ENCODE measurements at places on chromosomes 7 and 10.

DNA sequence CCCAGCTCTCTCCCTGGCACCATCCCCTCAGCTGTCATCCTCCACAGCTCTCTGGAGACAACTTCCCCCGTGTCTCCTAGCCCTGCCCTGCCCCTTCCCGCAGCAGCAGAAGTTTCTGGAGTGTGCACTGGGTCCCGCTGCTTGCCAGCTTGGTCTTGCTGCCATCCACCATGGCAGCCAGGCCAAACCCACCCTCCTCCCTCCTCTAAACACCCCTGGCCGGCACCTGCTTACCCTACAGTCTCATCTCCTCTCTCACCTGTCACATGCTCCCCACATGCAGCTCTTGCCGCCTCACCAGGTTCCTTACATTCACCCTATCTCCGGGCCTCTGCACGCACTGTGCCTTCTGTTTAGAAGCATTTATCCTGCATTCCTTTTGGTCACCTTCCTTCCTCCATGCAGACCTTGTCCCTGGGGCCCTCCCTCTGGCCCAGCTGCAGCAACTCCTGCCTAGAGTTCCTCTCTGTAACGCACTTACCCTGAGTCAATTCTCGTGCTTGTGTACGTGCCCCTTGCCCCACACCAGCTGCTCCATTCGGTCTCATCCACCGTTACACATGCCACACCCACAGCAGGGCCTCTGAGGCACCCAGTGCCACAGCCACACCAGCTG lies 93.9 kb upstream of the RET start:
- DNase-seq, result no peak
- H3K27ac ChIP-seq, result no peak overlapping the region
- no peaks in the 10 kb centered on the region for H3K36me3 ChIP-seq
- H3K27me3 ChIP-seq, result no peaks in the 10 kb centered on the region
- H3K4me1 ChIP-seq, result no peaks in the 10 kb centered on the region

DNA sequence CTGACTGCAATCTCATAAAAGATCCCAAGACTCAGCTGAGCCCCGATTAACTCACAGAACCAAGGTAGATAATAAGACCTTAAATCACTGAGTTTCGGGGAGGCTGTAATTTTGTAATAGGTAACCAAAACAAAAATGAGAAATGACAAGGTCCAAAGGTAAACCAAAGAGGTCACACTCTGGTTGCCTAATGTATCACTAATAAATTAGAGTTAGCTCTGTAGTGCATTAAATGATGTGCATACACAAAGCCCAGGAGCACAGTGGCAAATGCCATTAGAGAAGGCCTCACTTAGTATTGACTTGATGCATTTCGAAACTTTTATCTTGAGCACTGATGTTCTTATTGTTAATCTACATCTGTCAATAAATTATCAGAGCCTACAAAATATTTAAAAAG lies 237.7 kb upstream of the CCDC6 start:
- DNase-seq, result no peak
- H3K36me3 ChIP-seq, result no peaks in the 10 kb centered on the region
- no peak overlapping the region for H3K27ac ChIP-seq
- H3K4me1 ChIP-seq, result no peaks in the 10 kb centered on the region
- no peak overlapping the region for H3K4me3 ChIP-seq
- H3K27me3 ChIP-seq, result no peaks in the 10 kb centered on the region

DNA sequence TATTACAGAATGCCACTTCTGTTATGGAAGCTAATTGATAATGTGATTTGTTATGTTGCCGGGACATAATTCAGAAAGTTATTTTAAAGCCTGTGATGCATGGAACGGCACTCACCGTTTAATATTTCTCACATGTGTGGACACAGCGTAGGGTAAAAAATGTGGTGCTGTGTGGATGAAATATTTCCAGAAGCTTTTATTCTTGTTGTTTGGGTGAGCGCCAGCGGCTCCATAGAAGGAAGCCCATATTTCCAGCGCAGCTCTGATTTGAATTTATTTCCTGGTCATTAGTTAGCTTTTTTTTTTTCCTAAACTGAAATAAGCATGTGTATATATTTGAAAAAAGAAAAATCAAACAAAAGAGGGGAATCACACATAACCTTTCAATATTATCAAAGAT lies 20.2 kb upstream of the NKX6-2 start:
- H3K27me3 ChIP-seq, result no peaks in the 10 kb centered on the region
- H3K4me3 ChIP-seq, result no peak overlapping the region
- H3K4me1 ChIP-seq, result no peaks in the 10 kb centered on the region
- H3K36me3 ChIP-seq, result no peaks in the 10 kb centered on the region

DNA sequence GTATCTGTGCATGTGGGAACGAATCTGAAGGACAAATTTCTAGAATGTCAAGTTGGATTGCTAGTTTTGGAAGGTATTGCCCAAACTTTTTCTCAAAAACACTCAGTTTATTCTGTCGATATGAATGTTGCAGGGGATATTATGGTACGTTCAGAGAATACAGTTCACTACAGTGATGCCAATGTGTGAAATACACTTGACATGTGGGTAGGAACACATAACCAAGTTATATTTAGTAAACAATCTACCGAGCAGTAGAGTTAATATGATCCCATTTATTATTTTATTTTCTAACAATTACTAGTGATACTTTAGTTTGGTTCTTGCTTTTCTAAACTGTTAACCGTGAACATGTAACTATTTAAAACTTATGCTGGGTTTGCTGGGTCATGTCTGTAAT lies 37.4 kb downstream of the KIAA1217 start:
- no peak for DNase-seq
- no peak overlapping the region for H3K27ac ChIP-seq
- H3K36me3 ChIP-seq, result no peaks in the 10 kb centered on the region

- no peak overlapping the region for H3K4me3 ChIP-seq
- no peak overlapping the region for H3K27ac ChIP-seq
- H3K36me3 ChIP-seq, result no peaks in the 10 kb centered on the region
- no peaks in the 10 kb centered on the region for H3K4me1 ChIP-seq
These were observed 36.5 kb downstream of the CAMK2B start for GRCh38 chr7:44288811-44289340.

GRCh38 chr10:28365840-28366239 lies 63.0 kb upstream of the MPP7 start:
- H3K27ac ChIP-seq, result no peak overlapping the region
- H3K4me3 ChIP-seq, result no peak overlapping the region
- no peaks in the 10 kb centered on the region for H3K4me1 ChIP-seq
- H3K36me3 ChIP-seq, result no peaks in the 10 kb centered on the region
- no peaks in the 10 kb centered on the region for H3K27me3 ChIP-seq

- H3K4me3 ChIP-seq, result no peak overlapping the region
- H3K4me1 ChIP-seq, result no peaks in the 10 kb centered on the region
- no peak for DNase-seq
- no peaks in the 10 kb centered on the region for H3K36me3 ChIP-seq
- no peaks in the 10 kb centered on the region for H3K27me3 ChIP-seq
- no peak overlapping the region for H3K27ac ChIP-seq
These were observed 5.2 kb upstream of the MYL10 start for GRCh38 chr7:101634196-101634717.

DNA sequence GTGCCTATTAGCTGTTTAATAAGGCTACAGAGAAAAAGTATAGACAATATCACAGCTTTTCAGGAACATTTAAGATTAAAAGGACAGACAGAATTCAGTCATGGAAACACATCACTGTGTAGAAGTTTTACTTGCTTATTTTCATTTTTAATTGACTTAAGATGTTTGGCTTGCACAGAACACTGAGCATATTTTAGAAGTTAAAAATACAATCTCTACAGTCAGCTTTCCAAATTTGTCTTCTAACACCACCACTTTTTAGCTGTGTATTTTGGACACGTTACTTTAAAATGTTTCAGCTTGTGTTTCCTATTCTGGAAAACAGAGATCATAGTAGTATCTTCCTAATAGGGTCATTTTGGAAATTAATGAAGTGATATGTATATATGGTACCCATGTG lies 11.8 kb downstream of the CFAP69 start:
- no peaks in the 10 kb centered on the region for H3K4me1 ChIP-seq
- no peak overlapping the region for H3K4me3 ChIP-seq
- no peak for DNase-seq
- no peaks in the 10 kb centered on the region for H3K36me3 ChIP-seq
- no peak overlapping the region for H3K27ac ChIP-seq

DNA sequence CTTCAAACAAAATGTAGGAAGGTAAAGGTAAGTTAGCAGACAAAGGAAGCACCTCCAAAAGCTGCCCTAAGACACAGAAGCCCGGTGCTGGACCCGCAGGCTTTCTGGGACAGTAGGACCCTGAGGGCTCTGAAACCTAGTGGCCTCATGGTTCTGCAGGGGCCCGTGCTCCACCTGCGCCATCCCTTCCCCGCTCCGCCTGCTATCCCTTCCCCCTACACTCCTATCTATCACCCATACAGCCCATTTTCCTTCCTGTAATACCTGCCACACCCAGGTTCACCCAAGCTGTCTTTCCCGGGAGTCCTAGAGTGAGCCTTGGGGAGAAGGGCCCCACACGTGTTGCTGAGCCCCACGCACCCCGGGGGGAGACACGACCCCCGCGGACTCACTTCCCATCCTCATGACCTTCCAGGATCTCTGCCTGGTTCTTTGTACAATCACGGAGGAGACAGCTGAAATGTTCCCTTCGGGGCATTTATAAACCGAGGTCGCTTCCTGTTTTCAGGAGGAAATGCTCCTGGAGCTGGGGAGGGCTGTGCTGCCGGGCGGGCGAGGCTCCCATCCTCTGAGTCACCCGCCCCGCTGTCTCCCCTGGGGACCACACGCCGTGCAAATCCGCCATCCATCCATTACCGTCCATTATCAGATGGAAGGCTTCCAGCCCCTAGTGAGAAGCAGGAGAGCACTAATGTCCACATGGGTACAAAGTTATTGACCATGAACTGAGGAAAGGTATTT lies 251.7 kb upstream of the PITRM1 start:
- H3K36me3 ChIP-seq, result no peaks in the 10 kb centered on the region
- H3K4me3 ChIP-seq, result no peak overlapping the region

DNA sequence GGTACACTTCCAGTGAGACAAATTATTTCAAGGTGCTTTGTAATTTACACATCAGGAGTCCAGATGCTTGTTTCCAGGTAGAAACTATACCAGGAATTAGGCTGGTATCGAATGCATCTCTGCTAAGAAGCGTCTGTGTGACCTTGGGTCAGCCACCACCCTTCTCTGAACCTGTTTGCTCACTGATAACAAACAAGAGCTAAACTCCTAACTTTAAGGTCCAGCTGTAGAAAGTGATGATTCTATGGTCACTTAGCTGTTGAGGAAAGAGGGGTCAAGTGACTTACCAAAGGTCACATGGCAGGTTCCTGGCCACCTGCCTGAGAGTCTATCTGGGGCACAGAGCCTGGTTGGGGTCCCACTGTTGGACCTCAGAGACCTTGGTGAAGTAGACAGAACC lies 95.4 kb downstream of the HIF1AN start:
- no peak for DNase-seq
- H3K4me1 ChIP-seq, result no peaks in the 10 kb centered on the region
- no peaks in the 10 kb centered on the region for H3K27me3 ChIP-seq

DNA sequence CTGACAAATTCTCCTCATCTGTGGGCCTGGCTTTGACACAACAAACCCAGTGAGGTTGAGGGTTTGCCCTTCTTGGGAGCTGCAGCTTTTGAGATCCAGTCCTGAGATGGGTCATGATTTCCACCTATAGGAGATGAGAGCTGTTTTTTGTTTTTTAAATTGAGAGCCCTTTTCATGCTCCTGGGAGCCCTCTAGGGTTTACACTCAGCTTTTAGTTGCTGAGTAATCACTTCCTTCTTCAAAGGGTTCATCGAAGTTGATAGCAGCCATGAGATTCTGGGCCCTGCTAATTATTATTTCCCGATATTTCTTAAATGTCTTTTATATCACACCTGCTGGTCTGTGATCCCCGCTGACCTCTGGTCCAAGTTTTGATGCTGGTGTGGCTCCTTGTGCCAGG lies 47.3 kb upstream of the VIPR2 start:
- H3K27me3 ChIP-seq, result no peaks in the 10 kb centered on the region
- no peaks in the 10 kb centered on the region for H3K36me3 ChIP-seq
- peaks cover 6% of the 10 kb centered on the region for H3K4me1 ChIP-seq
- H3K4me3 ChIP-seq, result no peak overlapping the region
- DNase-seq, result no peak
- no peak overlapping the region for H3K27ac ChIP-seq

GRCh38 chr7:6258440-6259182 lies 13.8 kb downstream of the CYTH3 start:
- H3K27ac ChIP-seq, result peak overlapping the region; percentile 49
- no peak for DNase-seq
- H3K4me3 ChIP-seq, result no peak overlapping the region
- H3K36me3 ChIP-seq, result no peaks in the 10 kb centered on the region
- no peaks in the 10 kb centered on the region for H3K4me1 ChIP-seq

- H3K27me3 ChIP-seq, result no peaks in the 10 kb centered on the region
- no peak overlapping the region for H3K27ac ChIP-seq
- no peaks in the 10 kb centered on the region for H3K36me3 ChIP-seq
- H3K4me1 ChIP-seq, result no peaks in the 10 kb centered on the region
These were observed 41.1 kb upstream of the CNPY1 start for GRCh38 chr7:155587486-155587885.

DNA sequence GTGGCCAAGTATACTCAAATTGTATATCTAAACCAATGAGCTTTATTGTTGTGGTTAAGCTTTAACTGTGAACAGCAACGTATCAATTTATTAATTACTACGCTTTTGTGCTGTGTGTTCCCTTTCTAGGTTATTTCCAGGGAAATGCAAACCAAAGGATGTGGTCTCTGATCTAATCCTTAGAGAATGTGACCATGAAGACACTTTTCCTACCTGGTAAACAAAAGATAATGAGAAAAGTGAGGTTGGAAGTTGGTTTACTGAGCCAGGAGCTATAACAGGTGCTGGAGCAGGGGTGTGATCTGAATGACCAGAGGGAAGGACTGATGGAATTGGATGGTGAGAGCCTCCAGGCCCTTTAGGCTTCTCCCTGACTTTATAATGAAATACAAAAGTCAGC lies 25.4 kb upstream of the CALU start:
- no peak overlapping the region for H3K4me3 ChIP-seq
- no peaks in the 10 kb centered on the region for H3K4me1 ChIP-seq
- H3K36me3 ChIP-seq, result no peaks in the 10 kb centered on the region
- H3K27ac ChIP-seq, result no peak overlapping the region
- H3K27me3 ChIP-seq, result no peaks in the 10 kb centered on the region

DNA sequence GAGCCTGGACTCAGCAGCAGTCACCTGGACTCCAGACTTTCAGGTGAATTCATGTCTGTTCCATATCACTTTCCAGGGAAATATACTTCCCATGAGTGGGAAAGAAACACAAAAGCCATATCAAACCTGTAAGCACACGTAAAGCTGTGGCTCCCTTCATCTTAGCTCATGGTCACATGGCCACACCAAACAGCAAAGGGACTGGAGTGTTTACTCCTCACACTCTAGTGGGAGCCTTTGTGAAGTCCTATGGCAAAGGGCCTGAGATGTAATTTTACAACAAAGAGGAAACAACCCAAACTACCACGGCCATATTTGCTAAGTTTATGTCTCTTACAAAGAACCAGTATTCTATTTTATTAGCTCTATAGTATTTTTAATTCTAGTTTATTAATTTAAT lies 16.3 kb downstream of the SFTPA1 start:
- H3K4me1 ChIP-seq, result no peaks in the 10 kb centered on the region
- DNase-seq, result no peak
- H3K27me3 ChIP-seq, result no peaks in the 10 kb centered on the region
- no peak overlapping the region for H3K4me3 ChIP-seq
- H3K27ac ChIP-seq, result no peak overlapping the region
- H3K36me3 ChIP-seq, result no peaks in the 10 kb centered on the region

GRCh38 chr10:30602747-30603146 lies 26.8 kb downstream of the LYZL2 start:
- H3K36me3 ChIP-seq, result no peaks in the 10 kb centered on the region
- H3K27me3 ChIP-seq, result no peaks in the 10 kb centered on the region
- no peak for DNase-seq

Measured in uterus (tissue), 4 donors.